ENCODE measurements at places on chromosomes 7 and 10.

DNA sequence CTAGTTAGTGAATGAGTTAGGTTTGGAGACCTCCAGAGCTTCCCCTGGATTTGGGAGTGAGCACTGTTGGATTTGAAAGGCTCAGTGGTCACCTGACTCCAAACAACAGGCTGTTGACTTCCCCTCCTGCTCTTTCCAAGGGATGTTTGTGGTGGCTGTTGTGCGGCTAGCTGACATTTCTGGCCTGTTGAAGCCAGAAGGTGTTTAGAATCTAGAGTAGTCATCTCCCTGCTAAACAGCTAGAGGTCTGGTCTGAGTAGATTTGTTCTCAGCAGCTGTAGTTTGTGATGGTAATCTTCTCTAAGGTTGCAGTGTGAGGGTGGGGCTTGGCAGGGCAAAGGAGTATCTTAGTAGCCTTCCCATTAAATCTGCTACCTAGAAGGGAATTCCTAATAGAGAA, 30.1 kb downstream of the BPGM start:
- no peak for DNase-seq

DNA sequence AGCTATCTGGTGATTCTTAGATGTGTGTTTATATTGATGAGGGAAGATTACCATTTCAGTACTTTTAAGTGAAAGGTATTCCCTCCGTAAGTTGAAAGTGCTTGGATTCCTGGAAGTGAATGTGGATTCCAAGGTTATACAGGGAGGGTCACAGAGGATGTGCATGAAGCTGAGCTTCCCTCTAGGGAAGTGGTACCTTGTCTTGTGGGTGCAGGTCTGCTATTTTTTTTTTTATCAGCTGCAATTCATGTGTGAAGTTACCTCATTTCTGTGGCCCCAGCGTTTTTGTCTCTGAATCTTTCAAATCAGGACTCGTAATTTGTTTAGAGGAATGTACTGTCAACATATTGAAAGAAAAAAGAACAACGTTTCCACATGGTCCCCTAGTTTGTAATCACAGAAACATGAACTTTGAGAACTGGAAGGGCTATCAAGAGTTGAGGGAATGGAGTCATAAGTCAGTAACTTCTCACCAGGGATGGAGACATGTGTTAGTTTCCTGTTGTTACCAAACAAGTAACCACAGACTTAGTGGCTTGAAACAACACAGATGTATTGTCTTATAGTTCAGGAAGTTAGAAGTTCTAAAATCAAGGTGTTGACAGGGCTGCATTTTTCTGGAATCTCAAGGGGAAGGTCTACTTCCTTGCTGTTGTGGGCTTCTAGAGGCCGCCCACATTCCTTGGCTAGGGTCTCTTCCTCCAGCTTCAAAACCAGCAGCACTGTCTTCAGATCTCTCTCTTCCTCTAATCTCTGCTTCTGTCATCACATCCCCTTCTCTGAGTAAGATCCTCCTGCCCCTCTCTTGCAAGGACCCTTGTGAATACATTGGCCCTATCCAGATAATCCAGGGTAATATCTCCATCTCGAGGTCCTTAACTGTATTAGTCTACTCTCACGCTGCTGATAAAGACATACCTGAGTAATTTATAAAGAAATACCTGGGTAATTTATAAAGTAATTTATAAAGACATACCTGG, 64.4 kb downstream of the RAB18 start:
- peak; percentile 2 for DNase-seq

DNA sequence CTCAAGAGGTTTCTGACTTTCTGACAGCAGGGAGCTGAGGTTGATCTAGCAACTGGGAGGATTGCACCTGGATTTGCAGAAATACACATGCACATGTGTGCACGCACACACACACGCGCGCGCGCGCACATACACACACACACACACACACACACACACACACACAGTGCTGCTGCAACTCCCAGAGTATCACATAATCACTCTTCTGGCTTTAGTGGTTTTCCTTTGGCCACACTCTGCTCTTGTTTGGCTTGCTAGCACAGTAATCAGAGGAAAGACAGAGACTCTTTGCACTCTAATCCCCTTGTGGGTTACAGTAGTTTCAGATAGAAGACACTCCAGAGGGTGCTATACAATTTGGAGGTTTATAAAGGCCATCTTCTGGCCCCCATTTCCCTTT, 705.0 kb downstream of the AUTS2 start:
- no peak for DNase-seq

DNA sequence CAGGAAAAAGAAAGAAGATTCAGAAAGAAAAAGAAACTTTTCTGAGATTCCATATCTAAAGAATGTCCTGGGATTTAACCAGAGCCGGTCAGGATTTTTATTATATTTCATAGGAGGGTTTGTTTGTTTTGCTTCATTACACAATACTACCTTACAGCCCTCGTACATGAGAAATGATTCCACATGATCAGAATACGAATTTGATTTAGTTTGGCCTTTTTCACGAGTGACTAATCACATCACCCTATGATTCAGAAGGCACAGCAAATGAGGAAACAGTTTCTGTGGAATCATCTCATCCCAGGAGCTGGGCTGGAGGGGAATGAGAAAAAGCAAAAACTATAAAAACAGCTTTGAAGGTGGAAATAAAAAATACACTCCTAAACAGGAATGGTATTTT, 54.7 kb upstream of the VWC2 start:
- no peak for DNase-seq

- no peak for DNase-seq
Measured at GRCh38 chr7:159039716-159040115, 105.0 kb downstream of the VIPR2 start.

GRCh38 chr10:5458425-5458824, 40.9 kb downstream of the CALML5 start:
- DNase-seq: no peak

DNA sequence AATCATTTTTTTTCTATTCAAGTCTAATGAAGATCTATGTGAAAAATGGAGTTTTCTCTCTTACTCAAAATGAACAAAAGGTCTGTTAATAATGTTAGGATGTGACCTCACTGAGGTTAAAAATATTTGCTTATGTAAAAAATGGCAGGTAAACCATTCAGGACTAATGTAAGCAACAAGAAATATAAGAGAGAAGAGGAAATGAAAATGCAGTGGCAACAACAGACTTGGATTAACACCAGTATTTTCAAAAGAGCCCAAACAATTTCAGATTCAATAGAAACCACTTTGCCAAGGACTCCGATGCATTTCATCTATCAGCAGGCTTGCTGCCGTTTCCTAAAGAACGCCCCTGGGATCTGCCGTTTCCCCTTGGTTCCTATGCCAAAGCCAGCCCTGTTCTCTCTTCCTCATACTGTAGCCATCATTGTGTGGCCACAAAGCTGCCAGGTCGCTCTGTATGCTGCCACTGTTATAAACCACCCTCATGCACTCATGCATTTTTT, 66.4 kb downstream of the MTURN start:
- no peak for DNase-seq

DNA sequence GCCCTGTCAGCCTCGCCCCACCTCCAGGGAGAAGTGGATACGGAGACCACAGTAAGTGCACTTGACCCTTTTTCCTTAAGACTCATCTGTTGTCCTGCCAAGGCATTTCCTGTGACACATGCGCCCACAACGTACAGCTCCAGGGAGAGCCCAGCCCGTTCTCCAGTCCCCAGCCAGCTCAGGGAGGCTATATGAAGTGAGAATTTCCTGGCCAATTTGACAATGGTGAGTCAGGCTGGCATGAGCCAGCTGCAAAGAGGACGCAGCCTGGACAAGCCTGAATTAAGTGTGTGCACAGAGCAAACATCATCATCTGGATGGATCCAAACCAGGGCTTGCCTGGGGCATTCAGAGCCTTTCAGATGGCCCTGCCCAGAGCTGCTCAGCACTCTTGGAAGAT, 244.8 kb downstream of the KCNMA1 start:
- peak; percentile 80 for DNase-seq

DNA sequence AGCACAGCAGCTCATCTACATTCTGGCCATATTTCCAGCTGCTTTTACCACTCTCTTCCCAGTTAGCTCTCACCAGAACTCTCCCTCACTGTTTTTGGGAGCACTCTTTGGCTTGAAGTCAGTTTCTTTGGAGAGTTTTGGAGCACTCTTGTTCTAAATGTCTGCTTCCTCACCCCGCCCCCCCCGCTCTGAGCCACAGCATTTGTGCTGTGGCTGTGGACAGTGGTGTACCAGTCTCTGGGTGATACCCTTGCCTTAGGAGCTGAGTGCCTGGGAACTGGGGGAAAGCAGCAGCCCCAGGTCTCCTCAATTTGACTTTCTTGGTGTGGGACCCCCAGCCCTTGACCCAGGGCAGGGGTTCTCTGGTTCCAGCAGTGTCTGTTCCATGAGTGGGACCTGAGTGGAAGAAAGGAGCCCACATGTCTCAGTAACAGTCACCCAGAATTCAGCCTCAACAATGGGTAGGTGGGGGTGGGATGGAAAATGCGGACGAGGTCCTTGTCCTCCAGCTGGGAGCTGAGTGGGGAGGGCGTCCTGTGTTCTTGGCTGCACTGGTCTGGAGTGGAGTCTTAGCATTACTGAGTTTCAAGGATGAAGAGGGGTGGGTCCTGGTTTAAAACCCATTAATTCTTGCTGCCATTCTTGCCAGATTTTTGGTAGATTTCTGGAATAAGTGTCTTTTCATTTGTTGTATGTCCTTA, 18.0 kb downstream of the RBM33 start:
- no peak for DNase-seq

All from fibroblast of villous mesenchyme (primary cell).